ENCODE measurements at places on chromosomes 13 and 19. TPM values are rescaled to one million over a fixed set of nuclear protein-coding genes. Genes with fewer than 3 reads are reported as not detected.

- DNase-seq: no peak
These were observed 11.9 kb downstream of the ZNF787 start for GRCh38 chr19:56109226-56109625.

- peak; percentile 8 for DNase-seq
These were observed 3.9 kb downstream of the SIAH3 start for GRCh38 chr13:45847554-45848224.

DNA sequence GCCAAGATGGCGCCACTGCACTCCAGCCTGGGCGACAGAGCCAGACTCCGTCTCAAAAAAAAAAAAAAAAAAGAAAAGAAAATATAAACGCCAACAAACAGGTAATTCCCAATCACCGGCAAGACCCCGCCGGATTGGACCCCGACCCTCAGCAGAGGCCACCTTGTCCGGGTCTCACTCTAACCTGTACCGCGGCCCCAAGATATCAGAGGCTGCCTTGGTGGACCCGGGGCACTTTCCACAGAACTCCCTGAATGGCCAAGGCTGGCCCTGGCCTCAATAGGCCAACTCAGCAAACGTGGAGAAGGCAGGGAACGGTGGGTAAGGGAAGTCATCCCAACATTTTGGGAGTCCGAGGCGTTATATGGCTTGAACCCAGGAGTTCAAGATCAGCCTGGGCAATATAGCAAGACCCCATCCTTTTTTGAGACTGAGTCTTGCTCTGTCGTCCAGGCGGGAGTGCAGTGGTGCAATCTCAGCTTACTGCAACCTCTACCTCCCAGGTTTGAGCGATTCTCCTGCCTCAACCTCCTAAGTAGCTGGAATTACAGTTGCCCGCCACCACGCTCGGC lies 27.8 kb downstream of the MAN2B1 start:
- DNase-seq: no peak

UPK1A gene
- not detected for polyA plus RNA-seq

DNA sequence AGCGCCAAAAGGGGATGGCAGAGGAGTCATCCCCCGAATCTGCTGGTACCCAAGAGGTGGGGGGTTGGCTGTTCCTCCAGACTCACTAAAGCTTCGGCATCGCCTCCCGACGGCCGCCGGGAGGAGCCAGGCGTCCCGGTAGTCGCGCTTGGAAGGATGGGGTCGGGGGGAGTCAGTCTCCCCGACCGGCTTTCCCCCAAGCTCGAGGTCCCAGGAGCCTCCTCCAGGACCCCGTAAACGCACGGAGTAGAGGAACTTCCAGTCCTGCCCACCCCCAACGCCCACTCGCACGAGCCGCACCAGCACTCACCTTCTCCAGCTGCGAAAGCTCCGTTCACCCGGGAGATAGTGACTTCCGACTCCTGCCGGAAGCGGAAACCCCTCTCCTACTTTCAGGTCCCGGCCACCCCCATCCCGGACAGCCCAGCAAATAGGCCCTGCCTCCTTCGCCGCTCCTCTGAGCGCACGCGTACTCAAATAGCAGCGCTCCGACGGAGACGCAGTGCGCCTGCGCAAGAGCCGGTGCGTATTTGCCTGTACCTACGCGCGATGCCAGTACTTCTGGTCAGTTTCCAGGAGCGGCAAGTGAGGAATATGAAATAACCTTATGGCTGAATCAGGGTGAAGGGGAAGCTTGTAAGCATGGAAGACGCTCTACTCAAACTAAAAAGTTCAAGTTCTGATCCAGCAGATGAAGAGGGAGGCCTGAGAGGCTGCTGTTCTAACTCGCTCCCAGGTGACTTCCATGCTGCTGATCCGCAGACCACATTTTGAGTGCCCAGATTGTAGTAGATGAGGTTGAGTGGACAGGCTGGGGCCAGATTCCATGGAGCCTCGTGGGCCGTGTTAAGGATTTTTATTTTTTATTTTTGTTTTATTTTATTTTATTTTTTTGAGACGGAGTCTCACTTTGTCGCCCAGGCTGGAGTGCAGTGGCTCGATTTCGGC lies at the start of gene ELOF1:
Gene ELOF1 (minus strand): TSS at position 350 of the 948 bp plus-strand sequence. CDS start 4,883 bp downstream, outside the sequence.
- peak; percentile 95 for DNase-seq

KCNJ14 gene
- 0.81 TPM for polyA plus RNA-seq

- no peak for DNase-seq
These were observed 61.2 kb downstream of the MYH14 start for GRCh38 chr19:50264483-50265186.

CACNG7 gene
- polyA plus RNA-seq: 0.10 TPM

ZNF805 gene
- polyA plus RNA-seq: 5.6 TPM

FCER2 gene
- polyA plus RNA-seq: 0.78 TPM

DNA sequence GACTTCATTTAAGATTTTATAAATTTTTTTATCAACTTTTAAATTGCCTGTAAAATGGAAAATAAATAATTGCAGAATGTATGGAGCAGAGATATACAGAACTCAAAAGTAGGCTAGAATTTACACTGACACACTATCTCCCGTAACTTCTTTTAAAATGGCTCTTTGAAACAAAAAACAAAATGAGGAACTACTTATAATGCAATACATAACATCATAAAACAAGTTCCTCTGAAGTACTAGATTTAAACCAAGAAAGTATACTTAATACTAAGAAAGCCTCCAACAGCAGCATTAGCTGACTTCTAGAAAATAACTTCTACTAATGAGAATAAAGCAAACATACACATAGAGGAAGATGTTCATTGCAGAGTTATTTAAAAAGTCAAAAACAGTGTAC lies 17.0 kb downstream of the RBM26 start:
- DNase-seq: no peak

- no peak for DNase-seq
These were observed 16.2 kb downstream of the BRSK1 start for GRCh38 chr19:55299991-55300390.

DNA sequence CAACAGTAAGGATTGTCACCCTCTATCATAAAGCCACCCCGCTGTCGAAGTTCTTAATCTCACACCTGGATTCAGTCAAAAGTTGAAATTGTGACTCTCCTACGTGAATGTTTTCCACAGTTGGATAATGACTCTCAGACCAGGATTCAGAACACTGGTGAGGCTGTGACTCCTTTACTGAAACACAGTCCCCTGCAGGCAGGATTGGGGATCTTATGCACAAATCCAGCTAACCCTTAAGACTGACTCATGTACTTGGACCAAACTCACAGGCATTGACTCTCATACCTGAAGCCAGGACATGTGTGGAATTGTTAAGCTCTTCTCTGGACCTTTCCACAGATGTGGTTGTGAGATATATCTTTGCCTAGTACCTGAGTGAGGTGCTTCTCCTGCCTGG lies 46.8 kb downstream of the ZNF85 start:
- DNase-seq: no peak

MEIOSIN gene
- polyA plus RNA-seq: not detected

ADGRE3 gene
- polyA plus RNA-seq: not detected

SYT5 gene
- polyA plus RNA-seq: not detected

DNA sequence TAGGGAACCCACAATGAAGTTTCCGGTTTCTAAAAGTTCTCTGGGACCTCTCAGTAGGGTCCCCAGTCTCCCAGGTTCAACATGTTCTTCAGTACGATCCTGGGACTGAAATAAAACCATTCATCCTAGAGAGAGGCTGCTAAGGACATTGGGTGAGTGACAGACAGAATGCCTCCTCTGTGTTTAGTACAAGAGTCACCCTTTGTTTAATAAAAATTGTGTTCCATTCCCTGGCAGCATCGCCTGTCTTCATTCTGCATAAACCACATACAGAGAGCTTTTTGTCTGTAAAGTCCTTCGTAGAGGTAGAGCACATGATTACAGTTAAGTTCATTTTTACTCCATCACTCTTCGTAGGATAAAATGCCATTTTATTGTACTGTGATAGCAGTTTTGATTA lies 95.3 kb upstream of the GPR12 start:
- no peak for DNase-seq

CPT1C gene
- 8.2 TPM for polyA plus RNA-seq

- no peak for DNase-seq
These were observed 1.6 kb downstream of the P2RY11 start for GRCh38 chr19:10112895-10113591.

DACH1 gene
- 8.1 TPM for polyA plus RNA-seq

- DNase-seq: no peak
These were observed 885 bp downstream of the MLNR start for GRCh38 chr13:49220856-49221589.

GRCh38 chr13:50214514-50214913 lies 199.3 kb downstream of the KCNRG start:
- DNase-seq: no peak

- DNase-seq: no peak
These were observed 87.0 kb upstream of the UBL3 start for GRCh38 chr13:29937379-29937778.

- no peak for DNase-seq
These were observed 43.0 kb downstream of the METTL21C start for GRCh38 chr13:102651892-102652291.

- no peak for DNase-seq
These were observed 5.9 kb downstream of the VAV1 start for GRCh38 chr19:6778386-6778785.

DNA sequence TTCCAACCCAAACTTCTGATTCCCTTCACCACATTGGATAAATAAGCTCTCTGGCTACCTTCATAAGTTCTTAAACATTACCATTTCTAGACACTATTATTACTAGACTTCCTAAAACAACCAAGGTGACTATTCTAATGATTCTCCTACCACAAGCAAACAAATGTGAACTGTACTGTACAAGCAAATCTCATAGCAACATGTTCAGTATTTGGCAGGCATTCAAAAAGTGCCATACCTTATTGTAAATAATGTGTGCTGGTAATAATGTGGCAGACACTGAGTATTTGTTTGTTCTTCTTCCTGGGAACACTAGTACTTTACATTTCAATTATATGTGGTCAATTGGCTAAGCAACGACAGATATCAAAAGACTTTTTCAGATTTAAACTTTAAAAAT lies 986.0 kb upstream of the SPRY2 start:
- no peak for DNase-seq

DNA sequence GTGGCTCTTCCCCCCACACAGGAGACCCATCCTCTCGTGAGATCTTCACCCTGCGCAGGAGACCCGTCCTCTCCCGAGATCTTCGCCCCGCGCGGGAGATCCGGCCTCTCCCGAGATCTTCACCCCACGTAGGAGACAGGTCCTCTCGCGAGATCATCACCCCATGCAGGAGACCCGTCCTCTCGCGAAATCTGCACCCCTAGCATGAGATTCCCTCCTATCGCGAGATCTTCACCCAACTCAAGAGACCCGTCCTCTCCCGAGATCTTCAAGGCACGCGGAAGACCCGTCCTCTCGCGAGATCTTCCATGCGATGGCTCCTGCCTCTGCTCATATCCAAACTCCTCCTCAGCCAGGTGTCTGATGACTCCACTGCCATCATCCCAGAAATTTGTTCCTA lies 24.3 kb downstream of the LAIR2 start:
- no peak for DNase-seq

SRRM5 gene
- 0.71 TPM for polyA plus RNA-seq

FAM216B gene
- not detected for polyA plus RNA-seq

GRCh38 chr13:79481685-79482052 lies 714 bp downstream of the NDFIP2 start:
- DNase-seq: no peak

- DNase-seq: no peak
These were observed 1.6 kb downstream of the DIAPH3 start for GRCh38 chr13:60162096-60162495.

DNA sequence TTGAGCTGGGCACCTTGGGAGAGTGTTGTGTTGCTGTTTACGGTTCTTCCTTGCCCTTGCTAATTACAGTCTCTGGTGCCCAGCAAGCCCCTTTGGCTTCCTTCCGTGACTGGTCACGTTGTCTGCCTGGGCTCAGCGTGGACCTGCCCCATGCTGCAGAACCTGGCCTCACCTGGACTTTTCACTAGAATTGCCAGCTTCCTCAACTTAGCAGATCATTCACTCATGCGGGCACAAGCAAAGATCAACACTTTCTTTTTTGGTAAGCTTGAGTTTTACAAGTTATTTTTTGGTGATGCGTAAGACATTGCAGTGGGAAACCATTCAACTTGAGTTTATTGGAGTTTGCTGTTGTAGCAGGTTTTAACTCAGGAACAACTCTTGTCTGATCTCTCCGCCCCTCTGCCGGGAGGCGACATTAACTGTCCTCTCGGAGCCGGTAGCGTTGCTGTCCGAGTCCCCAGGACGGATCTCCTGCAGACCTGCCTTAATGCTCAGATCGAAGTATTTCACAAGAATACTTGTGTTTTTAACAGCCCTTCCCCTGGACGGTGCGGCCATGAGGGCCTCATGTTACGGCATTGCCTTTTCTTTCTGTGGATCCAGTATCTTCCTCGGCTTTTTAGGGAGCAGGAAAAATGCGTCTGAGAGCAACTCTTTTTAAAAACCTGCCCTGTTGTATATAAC lies 15.7 kb upstream of the TEX29 start:
- DNase-seq: no peak

GRCh38 chr19:12821761-12822160 lies 12.6 kb downstream of the RTBDN start:
- DNase-seq: no peak

DNA sequence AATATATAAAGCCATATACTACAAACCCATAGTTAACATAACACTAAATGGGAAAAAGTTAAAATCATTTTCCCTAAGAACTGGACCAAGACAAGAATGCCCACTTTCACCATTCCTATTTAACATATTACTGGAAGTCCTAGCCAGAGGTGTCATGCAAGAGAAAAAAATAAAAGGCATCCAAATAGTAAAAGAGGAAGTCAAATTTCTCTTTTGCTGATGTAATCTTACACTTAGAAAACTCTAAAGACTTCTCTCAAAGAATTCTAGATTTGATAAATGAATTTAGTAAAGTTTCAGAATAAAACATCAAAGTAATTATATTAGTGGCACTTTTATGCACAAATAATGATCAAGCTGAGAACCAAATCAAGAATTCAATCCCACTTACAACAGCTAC lies 678.9 kb upstream of the SLITRK5 start:
- DNase-seq: no peak

DNA sequence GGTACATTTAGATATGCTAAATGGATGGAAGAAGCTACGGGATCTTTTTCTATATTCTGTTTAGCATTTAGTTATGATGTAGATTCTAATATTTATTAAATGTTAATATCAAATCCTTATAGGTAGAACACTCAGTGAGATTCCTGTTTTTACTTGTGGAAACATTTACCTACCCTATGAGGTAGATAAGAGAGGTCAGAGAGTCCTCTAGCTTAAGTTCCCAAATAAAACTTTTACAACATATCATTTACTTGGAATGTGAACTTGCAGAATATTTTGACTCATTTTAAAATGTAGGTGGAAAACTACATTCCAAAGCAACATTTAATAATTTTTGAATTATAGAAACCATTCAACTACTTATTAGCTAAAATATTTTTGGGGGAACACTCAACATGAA lies 63.7 kb downstream of the UBL3 start:
- no peak for DNase-seq

USF2 gene
- 100 TPM for polyA plus RNA-seq

DNA sequence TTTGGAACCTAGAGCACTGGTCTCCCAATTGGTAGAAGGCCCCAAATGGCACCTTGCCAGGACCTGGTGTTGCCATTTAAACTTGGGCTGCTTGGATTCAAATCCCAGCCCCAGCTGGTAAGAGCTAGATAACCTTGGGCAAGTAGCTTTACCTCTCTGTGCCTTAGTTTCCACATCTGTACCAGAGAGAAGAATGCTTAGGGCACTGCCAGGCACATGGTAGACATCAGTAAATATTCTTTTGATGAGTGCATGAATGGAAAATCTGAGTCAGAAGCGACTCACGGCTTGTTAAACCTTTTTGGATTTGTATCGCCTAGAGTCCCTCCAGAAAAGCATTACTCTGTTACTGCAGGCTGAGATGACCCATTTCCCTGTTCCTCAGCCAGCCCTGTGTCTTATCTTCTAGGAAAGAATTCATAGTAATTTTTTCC lies 90.9 kb downstream of the SIPA1L3 start:
- DNase-seq: no peak

LRRC25 gene
- 1.6 TPM for polyA plus RNA-seq

C1QTNF9B gene
- polyA plus RNA-seq: 2.0 TPM

CGB2 gene
- not detected for polyA plus RNA-seq
